ENCODE measurements at places on chromosomes 4 and X.

- DNase-seq = peak; percentile 33
These were observed 2.2 kb upstream of the SFRP2 start for GRCh38 chr4:153790962-153791551.

DNA sequence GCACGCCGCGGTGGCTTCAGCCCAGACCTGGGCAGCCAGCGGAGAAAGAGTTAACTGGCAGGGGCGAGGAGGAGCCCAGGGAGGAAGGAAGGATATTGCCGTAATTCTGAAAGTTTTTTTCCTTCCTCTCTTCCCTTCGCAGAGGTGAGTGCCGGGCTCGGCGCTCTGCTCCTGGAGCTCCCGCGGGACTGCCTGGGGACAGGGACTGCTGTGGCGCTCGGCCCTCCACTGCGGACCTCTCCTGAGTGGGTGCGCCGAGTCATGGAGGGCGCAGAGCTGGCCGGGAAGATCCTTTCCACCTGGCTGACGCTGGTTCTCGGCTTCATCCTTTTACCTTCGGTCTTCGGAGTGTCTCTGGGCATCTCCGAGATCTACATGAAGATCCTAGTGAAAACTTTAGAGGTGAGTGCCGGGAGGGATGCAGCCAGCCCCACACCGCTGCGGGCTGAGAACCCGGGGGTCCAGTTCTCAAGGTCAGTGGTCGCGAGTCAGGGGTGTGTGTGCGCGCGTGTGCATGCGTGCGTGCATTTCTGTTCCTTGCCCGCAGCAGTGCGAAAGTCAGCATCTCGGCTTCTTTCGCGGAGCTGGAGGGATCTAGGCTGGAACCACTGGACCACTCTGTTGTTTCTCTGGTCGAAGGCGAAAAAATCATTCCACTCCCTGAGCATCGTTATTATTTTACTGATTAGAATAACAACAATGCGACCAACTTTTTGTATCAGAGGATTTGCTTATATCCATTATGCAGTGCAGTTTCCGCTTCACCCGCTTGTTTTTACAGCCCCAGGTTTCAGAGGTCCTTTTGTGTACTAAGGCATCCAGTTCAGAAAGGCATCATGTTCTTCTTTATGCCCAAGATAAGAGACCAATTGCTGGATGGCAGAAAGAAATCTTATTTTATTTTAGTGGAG, 709 bp downstream of the GPAT3 start:
- no peak for DNase-seq

GRCh38 chr4:3775005-3775404, 8.8 kb downstream of the ADRA2C start:
- no peak for DNase-seq

- DNase-seq = no peak
These were observed 14.2 kb upstream of the HERC5 start for GRCh38 chr4:88442689-88443191.

DNA sequence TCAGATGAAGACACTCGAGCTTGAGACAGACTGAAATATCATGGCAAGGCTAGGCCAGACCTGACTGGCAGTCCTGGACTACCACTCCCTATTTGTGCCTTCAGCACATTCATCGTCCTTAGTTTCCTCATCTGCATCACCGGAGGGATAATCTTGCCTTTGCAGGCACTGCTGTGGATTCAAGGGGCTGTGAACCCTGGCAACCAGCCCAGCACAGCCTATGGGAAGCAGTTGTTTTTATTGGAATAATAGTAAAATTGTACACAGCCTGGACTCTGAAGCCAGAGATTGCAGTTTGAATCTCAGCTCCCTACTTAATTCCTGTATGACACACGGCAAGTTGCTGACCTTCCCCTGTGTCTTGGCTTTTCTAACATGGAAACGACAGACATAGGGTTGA, 161.0 kb downstream of the NSUN7 start:
- no peak for DNase-seq

DNA sequence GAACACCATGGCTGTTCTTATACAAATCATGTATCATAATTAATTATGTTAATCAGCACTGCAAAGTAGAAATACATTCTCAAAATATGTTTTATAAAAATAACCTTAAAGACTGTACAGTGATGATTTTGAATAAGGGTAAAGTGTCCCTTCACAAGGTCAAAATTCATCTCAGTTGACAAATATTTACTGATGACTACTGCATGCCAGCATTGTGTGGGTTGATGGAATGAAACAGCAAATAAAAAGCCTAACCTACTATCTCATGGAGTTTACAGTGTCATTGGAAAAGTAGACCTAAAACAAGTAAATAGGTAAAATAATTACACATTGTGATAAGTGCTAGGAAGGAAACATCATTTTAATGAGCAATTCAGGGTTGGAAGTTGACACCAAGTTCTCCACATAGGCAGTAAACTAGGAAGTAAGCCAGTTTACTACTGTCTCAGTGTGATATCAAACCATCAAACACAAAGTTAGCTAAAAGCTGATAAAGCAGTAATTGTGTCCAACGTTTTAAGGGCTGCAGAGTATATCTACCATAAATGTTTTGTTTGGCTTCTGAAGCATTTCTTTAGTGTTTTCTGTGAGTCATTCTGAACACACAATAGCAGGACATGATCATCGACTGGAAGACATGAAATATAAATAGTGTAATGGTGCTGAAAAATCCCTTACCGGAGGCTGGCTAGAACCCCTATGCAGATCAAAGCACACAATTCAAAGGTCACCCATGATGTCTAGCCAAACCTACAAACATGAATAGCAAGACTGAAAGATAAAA, 221.8 kb downstream of the DACH2 start:
- DNase-seq = no peak

- no peak for DNase-seq
These were observed 50.8 kb downstream of the WWC2 start for GRCh38 chr4:183149616-183150539.

DNA sequence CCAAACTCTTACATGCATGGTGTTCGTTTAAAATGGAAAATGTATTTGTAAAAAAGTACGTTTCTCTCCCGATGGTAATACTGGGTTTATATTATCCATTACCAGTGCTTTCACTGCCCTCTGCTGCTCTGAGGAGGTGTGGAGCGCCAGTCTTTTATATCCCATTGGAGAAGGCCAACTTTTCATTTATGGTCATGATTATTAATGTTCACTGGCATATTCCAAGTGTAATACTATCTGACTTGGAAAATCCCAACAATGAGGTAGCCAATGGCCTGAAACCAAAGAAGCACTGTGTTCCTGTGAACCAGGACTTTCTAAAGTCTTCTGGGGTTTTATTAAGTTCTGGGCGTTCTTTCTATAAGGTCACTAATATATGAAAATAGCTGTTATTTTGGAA, 80.7 kb downstream of the SYNPO2 start:
- peak; percentile 48 for DNase-seq

DNA sequence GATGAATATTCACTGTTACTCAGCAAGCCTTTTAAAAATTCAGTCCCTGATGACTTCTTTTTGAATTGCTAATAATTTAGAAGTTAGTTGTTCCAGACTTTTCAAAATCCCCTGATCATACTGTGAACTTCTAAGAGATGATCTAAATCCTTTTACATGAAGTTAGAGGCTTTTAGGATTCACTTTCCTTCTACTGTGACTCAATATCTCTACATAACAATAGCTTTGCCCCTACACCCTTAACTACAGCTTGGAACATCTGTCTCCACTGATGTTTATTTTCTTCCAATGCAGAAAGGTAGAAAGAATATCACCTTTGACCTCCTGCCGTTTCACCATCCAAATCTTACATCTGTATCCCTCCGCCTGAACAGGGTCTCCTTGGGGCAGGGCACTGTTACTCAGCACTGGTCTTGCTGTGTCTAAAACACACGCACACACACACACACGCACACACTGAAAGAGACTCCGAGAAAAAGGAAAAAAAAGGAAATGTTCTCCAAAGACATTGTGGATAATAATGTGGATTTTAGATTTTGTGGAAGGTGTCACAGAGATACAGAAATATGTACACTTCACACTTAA, 111.6 kb upstream of the GPRIN3 start:
- no peak for DNase-seq

DNA sequence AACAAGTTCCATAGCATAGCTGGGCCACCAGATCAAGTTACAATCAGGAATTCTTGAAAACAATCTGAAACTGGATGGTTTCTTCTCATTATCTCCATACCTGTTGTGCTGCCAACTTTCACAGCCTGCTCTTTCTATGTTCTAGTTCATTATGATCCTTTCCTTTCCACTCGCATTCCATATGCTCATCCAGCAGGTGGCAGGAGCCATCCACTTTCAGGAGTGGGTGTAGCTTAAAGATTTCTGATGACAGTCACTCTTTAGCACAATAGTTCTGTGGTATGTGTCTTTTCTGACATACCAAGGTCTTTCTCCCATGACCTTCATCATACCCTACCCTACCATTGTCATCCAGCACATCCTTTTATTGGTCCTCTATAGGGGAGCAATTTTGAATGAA, 46.4 kb downstream of the PAGE2 start:
- peak; percentile 3 for DNase-seq

- no peak for DNase-seq
These were observed 987 bp downstream of the FREM3 start for GRCh38 chr4:143699331-143700045.

DNA sequence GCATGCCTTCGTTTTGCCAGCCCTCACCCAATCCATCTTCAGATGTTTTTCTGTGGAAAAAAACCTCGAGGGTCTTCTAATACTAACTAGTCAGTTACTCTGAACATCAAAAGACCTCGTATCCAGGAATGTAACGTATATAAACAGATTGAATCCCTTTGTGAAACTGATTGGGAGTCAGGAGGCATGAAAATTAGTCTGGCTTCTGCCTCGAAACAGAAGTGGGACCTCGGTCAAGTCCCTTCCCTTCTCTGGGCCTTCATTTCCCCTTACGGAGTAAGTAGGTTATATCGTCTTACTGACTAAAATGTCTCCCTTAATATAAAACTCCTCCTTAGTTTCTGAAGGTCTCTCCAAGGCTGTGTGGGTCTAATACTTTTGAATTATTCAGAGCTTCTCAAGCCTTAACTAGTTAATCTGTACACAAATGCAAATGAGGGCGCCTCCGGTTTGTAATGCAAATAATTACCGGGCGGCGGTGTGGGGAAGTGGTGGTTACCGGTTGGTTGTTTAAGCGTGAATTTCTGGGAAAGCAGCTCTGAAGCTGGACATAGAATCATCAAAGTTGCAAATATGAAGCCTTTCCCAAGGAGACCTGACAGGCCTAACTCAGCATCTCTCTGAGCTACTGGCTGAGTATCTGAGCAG, 11.4 kb upstream of the NKRF start:
- DNase-seq = no peak

- DNase-seq = no peak
These were observed 40.9 kb downstream of the RPA4 start for GRCh38 chrX:96924581-96924980.

GRCh38 chr4:4386736-4387392, at the start of gene NSG1:
NSG1 (plus strand) TSS chr4:4387102; CDS start chr4:4387630, 528 bp downstream.
- peak; percentile 53 for DNase-seq

DNA sequence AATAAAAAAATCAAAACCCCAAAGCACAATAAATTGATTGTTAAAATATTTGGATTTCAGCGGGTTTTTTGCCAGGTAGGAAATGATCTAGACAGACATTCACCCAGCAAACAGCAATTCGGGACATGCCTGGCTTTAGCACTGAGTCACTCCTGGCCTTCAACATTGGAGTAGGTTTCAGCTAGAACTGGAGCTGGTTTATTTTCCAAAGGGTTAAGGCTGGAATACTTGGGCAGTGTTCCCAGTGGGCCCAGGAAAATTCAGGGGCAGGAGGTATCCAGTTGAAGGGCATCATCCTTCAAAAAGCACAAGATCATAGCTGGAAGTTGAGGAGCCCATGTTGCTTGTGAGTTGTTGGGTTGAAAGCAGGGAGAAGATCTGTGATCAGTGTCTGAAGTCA, 41.0 kb downstream of the TXLNG start:
- DNase-seq = no peak

- DNase-seq = peak; percentile 41
These were observed 56.7 kb downstream of the PRPS1 start for GRCh38 chrX:107684956-107685385.

DNA sequence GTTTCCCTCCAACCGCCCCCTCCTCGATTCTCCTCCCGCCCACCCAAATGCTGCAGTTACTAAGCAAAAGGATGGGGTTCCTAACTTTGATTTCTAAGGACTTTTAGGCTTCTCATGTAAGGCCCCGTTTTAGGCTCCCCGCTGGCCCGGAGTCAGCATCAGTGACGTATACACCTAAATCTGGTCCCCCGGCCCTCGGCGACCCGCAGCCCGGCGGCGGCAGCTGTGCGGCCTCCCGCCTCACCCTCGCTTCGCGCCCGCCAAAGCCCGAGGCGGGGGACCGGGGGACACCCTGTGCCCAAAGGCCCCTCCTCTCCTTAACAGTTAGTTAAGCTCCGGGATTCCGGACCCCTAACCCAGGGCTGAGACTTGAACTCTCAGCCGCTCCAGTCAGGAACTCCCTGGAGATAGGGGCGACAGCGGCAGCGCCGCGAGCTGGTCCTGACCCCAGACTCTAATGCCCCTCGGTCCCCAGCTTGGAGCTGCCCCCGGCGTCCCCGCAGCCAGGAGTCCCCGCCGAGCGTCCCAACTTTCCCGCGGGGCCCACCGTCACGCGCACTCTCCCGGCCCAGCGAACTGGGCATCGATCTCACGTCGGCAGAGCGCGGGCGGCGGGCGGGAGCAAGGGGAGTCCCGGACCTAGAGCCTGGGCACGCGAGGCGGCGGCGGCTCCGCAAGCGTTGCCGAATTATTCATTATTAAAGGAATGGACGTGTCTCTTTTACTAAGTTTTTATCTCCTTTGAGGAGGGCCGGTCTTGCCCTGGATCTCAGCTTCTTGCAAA, 1.5 kb upstream of the NR3C2 start:
- peak; percentile 41 for DNase-seq

- no peak for DNase-seq
These were observed 37.6 kb downstream of the SRPX2 start for GRCh38 chrX:100681599-100681998.

GRCh38 chr4:1767770-1768366, 25.2 kb upstream of the FGFR3 start:
- peak; percentile 22 for DNase-seq

- DNase-seq = peak; percentile 20
These were observed 879.1 kb downstream of the SH3BGRL start for GRCh38 chrX:82081027-82081426.

DNA sequence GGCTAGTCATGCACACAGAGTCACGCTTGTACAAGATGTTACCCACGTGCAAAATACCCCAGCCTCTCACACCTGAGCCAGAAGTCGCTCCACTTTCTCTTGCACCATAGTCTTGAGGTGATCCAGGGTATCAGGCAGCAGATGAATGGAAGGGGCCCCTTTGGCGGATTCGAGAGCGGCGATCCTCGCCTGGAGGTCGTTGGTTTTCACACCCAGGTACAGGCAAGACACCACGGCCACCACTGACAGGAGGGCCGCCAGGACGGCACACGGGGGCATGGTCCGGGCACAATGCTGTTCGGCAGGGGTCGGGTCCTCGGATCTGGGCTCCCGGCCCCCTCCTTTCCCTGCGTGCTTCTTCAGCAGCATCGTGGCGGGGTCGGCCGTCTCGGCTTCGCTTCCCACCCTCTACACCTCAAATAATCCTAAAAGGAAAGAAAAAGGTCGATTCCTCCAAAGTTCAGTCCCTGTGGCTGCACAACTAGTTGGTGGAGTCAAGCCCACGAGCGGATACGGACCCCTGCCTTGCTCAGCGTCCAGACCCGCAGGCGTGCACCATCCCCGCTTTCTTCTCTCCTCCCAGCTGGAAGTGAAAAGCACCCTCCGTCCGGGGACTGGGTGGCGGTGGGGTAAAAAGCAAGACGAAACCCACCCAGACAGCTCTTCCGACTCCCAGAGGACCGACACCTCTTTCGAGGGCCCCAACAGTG, 652 bp downstream of the COL25A1 start:
- DNase-seq = no peak

- DNase-seq = no peak
These were observed 73.4 kb upstream of the LHFPL1 start for GRCh38 chrX:112753116-112753515.

Measured in head of caudate nucleus (tissue), 42 donors.